ENCODE measurements at places on chromosomes 11 and 22.

GRCh38 chr22:47787501-47788227 lies 1025.2 kb downstream of the TBC1D22A start:
- DNase-seq = no peak

DNA sequence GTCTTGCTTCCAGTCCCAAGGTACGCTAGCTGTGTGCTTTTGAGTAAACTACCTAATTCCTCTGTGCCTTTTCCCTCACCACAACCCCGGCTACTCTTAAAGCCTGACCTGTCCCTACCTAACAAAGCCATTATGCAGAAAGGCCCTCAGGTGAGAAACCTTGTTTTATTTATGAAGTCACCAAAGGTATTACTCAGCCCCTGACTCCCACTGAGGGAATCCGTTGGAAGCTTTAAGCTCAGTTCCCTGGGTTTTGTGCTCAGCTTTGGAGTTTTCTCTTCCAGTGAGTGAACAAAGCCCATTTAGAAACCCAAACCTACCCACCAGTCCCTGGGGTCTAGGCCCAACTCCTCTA lies 90.9 kb downstream of the APIP start:
- no peak for DNase-seq

DNA sequence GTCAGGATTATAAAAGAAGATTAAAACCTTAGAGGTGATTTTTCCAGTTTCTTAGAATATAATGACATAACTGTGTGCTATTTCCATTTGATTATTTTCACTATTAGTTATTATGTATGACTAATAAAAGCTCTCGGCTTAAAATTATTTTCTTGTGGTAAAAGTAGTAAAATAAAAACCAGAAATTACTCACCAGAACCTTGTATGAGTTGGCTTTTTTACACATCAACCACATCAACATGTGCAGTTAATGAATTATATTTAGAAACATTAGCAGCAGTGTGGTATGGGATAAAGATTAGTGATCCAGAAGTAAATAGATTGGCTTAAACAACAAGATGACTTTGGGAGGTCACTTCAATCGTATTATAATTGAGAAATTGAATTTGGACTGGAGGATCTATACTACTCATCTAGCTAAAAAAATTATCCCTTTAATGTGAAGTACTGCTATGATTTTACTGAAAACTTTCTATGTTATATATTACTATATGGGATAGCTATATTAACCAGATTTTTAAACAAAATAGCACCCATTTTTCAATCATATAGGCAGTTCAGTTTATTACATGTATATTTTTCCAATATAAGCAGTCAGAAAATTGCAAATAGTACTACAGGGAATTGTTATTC lies 2.8 kb upstream of the BCO2 start:
- DNase-seq = no peak

DNA sequence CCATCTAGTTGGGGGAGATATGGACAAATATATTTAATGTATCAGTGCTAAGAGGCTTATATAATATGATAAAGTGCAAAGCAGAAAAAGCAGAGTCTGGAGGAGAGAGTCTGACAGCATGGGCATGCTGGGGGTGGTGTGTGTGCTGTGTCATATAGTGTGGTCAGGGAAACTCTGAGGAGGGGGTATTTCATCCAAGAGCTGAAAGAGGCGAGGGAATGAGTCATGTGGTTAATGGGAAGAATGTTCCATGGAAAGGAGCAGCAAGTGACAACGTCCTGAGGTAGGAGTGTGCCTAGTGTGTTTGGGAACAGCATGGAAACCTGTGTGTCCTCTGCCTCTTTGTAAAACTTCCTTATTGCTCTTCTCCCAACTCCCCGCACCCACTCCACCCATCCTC lies 38.0 kb downstream of the EIF3F start:
- DNase-seq = no peak

DNA sequence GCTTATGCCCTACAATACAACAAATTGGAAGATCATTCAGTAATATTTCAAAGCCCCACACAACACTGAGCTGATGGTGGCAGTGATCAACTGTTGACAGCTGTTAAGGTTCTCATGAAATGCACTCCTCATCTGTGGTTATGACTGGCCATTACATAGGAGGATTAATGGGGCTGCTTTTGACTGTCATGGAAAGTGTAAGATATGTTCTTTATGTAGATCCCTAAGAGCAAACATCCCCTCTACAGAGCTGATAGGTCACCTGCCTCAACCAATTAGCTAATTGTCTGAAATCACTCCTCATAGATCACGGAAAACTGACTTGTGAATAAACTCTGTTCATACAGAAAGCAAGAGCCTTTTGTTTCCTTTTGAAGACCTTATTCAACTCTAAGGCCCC lies 78.1 kb downstream of the GAB2 start:
- DNase-seq = no peak

- DNase-seq = no peak
These were observed 13.5 kb downstream of the SMC1B start for GRCh38 chr22:45399712-45400445.

- peak; percentile 6 for DNase-seq
These were observed 34.7 kb downstream of the ALG9 start for GRCh38 chr11:111836721-111837120.

DNA sequence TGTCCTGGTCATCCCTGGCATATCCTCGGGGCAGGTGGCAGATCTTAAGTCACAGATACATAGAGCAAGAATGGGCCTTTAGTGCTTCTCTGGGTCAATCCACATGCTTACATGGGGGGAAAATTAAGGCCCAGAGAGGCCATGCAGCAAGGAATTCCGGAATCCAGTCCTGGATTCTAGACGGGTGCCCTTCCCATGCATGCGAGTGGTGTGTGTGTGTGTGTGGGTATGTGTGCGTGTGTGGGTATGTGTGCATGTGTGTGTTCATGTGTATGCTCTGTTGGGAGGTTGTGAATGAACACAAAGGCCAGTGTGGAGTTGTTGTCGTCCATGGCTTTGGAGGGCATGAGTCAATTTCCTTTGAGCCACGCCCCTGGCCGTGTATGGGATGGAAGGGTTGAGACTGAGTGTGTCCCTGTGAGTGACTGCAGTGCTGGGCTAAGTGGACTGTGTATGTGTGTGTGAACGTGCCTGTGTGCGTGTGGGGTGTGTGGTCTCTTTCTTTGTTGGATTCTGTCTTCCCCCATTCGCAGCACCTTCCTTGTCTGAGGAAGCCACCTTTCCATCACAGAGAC lies 33.4 kb upstream of the EIF3D start:
- peak; percentile 31 for DNase-seq

DNA sequence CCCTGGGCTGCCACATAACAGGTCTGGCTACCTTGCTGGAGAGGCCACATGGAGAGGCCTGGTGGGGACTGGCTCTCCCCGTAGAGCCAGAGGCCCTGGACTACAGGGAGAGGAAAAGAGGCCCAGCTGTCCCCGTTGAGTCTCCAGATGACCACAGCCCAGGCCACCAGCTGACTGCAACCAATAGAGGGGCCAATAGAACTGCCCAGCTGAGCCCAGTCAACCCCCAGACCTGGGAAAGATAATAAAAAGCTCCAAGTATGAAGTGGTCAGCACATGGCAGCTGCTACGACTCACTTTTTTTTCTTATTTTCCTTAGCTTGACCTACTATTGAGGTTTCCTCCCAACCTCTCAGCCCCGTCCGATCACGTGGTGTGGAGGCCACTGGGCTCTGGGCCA lies 18.4 kb downstream of the PDGFB start:
- DNase-seq = no peak

DNA sequence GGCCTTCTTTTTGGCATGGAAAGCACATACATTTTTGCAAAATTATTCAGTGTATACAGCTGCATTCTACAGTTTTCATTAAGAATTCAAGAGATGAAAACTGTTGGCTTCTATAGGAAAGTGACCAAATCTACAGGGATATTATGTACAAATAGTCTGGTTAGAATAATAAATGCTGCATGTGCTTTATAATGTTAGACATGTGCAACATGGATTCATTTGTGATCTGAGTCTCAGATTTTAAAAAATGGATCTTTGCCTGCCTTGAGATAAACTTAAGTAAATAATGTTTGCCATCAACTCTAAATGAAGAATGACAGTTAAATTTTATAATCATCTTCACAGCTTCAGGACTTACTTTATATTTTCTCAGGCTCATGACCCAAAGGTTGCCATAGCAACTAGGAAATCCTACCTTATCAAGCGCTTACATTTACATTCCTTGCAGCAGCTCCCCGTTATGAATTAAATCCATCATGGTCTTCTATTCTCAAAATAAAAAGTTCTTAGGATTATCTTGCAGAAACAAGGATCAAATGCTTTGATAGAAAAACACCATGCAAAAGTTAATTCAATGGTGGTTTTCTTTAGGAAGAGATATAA lies 200.2 kb downstream of the CADM1 start:
- DNase-seq = no peak

GRCh38 chr22:26004477-26004876 lies 164.8 kb upstream of the SEZ6L start:
- DNase-seq = no peak

GRCh38 chr11:28539239-28540030 lies 431.2 kb downstream of the METTL15 start:
- DNase-seq = no peak

- DNase-seq = no peak
These were observed 38.7 kb upstream of the CHST1 start for GRCh38 chr11:45704133-45704532.

GRCh38 chr11:43830928-43831440 lies 49.6 kb upstream of the ALKBH3 start:
- peak; percentile 94 for DNase-seq

GRCh38 chr11:115054570-115055538 lies 376.5 kb downstream of the NXPE2 start:
- DNase-seq = no peak

GRCh38 chr11:60310407-60310998 lies 16.6 kb upstream of the MS4A6E start:
- peak; percentile 92 for DNase-seq
